ENCODE measurements at places on chromosomes 13 and 19.

DNA sequence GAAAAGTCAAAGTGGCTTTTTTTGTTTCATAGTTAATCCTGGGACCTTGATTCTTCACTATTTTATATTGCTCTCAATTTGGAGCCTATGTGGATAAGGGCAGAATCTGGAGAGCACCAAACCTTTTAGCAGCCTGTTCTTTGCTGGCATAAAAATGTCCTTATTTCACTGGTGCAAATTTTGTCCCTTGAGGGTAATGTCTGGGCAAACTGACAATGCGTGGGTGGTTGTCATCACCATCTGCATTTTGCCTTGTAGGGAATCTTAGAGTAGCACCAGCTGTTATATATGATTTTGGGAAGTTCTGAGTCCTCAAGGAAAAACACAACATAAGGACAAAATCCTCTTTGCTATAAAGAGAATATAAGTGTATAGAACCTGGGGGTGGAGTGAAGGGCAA, 336.9 kb upstream of the HTR2A start:
- no peak for DNase-seq

GRCh38 chr13:22903925-22904324, 276.9 kb upstream of the SGCG start:
- DNase-seq = no peak

DNA sequence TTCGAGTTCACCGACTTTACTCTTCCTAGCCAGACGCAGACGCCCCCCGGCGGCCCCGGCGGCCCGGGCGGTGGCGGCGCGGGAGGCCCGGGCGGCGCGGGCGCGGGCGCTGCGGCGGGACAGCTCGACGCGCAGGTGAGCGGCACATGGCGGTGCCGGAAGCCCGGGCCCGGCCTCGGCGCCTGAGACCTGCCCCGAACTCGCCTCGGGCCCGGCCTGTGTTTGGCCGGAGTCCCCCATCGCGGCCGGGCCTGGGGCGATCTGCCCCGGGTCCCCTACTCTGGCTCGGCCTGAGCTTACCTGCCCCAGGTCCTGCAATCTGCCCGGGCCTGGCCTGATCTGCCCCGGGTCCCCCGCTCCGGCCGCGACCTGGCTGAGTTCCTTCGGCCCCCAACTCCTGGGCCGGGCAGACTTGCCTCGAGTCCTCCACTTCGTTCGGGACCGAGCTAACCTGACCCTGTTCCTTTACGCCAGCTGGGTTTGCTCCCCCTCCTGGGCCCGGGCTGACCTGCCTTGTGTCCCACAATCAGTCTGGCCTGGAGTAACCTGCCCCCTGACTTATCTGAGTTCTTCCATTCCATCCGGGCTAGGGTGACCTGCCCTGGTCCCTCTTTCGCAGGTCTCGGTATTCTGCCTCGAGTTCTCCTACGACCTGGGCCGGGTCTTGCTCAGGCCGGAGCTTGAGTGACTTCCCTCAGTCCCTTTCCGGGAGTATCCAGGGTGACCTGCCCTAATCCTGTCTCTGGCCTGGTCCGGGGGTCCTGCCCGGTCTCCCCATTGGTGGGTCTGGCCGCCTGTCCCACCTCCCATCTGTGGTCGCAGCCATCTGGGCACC, 764 bp downstream of the UPF1 start:
- DNase-seq = peak; percentile 24

- DNase-seq = no peak
These were observed 23.3 kb downstream of the UFM1 start for GRCh38 chr13:38372820-38373383.

DNA sequence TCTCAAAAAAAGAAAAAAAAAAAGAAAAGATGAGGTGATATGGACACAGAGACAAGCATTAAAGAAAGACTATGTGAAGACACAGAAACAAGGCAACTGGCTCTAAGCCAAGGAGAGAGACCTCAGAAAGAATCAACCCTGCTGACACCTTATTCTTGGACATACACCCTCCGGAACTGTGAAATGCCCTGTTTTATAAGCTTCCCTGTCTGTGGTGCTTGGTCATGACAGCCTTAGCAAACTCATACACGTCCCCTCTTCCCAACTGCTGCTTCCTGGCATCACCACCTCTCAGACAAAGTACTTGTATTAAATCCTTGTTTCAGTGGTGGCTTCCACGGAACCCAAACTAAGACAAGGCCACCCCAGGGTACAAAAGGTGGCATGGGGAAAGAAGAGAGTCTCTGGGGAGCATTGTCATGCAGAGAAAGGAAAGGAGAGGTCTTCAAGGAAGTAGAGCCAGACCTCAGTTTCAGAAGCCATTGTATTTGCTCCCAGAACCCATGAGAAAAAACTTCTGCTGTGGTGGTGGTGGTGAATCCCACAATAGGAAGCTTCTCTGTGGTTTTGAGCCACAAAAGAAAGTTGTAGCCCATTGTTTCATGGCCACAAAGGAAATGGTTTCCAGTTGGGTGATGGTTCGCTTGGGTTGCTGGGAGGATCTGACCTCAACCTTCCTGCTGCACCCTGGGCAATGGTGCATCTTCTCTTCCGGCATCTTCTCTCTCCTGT, 16.3 kb upstream of the TSPAN16 start:
- DNase-seq = no peak
